Esophagus squamous epithelium (tissue), 5 donors: ENCODE measurements at places on chromosomes 6 and 20.

DNA sequence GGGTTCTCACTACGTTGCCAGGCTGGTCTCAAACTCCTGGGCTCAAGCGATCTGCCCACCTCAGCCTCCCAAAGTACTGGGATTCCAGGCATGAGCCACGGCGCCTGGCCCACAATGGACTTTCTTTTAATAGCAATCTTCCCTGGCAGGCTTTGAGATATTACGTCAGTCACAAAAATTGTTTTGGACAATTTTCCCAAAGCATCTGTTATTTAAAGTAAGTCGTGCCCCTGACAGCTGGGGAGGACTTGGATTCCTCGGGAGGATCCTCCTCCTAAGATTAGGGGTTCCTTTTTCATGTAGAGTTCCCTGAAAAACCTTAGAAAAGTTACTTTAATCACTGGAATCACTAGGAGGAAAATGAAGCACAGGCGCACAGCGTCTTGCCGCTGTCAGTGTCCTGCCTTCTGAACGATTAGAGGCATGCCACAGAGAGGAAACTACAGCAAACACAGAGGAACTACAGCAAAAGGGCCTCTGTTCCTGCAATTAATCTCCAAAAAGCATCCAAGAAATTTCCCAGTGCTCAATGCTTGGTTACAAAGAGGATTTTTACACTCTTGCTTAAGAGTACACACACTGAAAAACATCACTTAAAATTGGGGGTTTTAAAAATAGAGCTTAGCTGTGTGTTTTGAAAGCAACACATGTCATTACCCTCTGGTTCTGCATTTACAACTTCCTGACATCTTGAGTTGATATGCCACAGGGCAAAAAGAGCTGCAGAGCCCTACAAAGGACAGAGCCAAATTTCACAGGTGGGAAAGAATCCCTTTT, 4.5 kb downstream of the ACSS1 start:
- no peak for DNase-seq

DNA sequence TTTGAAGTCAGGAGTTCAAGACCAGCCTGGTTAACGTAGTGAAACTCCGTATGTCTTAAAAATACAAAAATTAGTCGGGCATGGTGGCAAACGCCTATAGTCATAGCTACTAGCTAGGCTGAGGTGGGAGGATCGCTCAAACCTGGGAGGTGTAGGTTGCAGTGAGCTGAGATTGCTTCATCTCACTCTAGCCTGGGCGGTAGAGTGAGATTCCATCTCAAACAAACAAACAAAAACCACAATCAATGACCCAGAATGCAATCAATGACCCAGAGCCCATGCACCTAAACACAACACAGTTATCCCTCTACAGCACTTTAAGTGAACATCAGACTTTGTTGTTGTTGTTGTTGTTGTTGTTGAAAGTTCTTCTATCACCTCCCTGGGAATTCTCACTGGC, 77.9 kb downstream of the MYB start:
- DNase-seq = no peak

GRCh38 chr20:10312111-10312510, 93.5 kb downstream of the SNAP25 start:
- DNase-seq = no peak

DNA sequence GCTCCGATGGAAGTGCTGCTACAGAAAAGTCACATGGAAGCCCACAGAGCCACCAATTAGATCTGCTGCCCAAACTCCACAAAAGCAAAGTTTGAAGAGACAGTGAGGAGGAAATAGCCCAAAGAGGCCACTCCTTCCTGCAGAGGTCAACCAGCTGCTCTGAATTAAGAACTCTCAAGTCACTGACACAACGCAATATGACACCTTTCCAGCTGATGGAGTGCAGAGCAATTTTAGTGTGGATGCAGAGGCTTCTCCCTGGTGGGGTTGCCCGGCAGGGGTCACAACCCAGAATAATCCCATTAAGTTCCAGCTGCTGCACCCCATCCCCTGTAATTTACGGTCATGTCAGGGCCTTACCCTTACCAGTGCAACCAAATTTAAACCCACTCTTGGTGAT, 361.9 kb upstream of the JARID2 start:
- DNase-seq = no peak

DNA sequence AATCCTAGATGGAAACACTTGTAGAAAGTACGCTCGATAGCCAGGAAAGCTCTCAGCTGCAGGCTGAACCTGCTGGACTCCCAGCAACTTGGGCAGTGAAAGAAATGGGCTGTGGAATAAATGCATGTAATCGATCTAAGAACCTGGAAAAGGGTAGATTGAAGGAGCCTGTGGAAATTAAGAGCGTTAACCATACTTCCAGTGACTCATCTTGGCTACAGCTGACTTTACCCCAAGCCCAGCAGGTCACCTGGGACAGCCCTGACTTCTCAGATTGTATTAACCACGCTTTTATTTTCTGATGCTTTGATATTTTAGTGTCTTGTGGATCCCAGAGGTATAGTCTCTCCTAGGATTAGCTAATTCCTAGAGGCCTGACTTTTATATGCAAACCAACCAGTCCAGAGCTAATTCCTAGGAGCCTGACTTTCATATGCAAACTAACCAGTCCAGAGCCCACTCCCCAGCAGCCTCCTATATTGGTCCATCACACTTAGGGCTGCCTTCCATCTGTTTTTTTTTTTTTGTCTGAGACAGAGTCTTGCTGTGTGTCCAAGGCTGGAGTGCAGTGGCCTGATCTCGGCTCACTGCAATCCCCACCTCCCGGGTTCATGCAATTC, 86.3 kb downstream of the GMPR start:
- no peak for DNase-seq

DNA sequence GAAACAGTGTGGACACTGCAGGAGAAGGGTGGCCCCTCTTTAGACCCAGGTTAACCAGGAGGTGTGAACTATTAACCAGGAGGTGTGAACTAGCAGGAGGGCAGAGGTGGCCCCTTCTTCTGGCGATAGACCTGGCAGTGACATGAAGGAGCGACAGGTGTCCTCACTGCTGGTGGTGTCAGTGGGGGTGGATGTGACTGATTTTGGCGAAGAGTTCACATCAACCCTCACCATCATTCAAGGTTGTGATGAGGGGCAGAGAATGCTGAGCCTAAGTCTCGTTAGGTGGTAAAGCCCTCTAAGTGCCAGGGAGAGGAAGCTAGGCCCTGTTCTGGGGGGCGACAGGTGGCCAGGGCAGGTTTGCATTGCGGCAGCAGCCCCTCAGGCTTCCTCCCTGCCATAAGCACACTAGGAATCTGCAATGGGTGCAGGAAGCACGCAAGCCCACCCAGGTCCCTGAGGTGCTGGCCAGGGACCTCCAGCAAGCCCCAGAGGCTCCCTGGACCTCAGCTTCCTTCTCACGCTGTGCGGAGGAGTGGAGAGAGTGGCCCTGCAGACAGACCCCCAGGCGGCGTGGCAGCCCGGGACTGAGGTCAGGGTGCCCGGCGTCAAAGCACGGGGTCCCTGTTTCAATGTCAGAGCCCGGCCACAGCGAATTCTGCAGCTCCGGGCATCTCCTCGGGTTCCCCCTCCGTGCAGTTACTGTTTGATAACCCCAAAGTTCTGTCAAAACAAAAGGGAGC, 13.7 kb downstream of the NPEPL1 start:
- DNase-seq = no peak

DNA sequence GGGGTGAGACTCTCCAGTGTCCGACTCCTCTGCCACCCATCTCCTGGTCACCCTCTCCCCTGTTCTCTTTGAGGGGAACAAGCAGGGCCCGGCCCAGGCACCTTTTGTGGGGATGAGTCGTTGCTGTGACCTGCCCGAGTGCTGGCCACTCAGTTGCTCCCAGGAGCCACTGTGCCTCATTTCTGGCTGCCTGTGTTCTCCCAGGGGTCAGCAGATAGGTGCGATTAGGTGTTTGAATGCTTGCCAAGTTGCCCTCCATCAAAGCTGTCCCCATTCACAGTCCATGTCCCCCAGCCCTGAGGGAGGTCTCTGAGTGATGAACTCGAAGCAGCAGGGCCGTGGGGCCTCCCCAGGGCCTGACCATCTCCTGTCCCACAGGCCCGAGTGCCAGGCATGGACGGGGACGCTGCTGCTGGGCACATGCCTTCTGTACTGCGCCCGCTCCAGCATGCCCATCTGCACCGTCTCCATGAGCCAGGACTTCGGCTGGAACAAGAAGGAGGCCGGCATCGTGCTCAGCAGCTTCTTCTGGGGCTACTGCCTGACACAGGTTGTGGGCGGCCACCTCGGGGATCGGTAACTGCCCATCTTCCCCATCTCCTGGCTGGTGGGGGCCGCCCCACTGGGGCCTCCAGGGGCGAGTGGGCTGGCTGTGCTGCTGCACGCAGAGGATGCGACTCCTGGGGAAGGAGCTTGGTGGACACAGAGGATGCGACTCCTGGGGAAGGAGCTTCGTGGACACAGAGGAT, 4.1 kb downstream of the SLC17A9 start:
- no peak for DNase-seq

DNA sequence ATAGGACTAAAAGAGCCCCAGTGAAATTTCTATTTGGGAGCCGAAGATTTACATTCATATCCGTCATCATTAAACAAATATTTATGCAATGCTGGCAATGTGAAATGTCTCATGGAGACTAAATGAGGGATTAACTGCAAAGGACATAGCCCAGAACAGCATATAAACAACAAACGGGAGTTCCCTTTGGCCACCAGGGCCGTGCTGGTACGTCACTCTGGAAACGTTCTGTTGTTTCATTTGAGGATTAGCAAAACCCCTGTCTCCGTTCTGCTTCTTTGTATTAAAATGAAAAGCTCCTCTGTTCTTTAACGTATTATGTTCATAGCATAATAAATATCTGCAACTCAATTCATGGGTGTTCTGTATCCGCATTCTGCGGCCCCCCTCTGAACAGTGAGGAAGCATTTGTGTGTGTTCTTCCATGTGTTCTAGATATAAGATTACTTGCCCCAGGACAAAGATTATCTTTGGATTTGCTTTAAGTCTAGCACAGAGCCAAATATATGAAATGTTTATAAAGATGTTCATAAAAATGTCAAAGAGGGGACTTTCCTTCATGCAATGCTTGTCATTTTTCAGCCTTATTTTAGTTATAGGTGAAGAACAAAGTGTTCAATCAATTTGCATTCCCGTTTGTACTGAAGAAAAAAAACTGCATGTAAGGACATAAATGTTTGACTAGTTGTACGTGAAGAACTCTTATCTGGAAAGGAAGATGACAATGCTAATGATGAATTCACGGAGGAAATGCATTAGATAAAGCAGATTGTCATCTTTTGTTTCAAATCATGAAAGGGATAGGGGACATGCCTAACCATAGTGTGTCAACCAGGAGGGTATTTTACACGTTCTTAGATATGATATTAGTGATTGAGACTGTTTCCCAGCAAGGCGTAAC, 90.0 kb upstream of the TNFAIP3 start:
- no peak for DNase-seq

GRCh38 chr20:36815454-36816091, 42.0 kb upstream of the DSN1 start:
- no peak for DNase-seq

- no peak for DNase-seq
These were observed 9.4 kb downstream of the PCK1 start for GRCh38 chr20:57570145-57570850.

DNA sequence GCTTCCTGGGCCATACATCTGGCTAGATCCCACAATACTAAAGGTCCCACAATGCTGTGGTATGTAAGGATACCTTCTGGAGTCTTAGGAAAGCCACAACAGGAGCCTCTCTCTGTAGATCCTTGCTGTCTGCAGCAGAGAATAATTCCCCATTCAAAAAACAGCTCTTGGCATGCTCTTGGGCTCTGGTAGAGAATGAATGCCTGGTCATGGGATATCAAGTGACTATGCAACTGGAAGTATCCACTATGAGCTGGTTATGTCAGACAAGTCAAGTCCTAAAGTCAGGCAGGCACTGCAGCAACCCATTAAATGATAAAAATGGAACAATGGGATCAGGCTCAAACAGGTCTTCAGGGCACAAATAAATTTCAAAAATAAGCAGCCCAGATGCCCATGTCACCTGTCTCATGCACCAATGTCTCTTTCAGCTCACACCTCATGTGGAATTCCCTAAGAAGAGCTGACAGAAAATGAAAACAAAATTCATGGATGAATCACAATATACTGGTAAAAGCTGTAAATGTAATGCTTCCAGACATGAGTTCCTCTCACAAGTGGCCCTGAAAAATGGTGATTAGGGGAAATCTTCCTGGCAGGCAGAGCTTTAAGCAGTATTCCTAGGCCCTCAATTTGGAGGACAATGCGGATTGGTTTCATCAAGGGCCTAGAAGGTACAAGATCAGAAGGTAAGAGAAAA, 4.3 kb downstream of the AK9 start:
- DNase-seq = no peak

DNA sequence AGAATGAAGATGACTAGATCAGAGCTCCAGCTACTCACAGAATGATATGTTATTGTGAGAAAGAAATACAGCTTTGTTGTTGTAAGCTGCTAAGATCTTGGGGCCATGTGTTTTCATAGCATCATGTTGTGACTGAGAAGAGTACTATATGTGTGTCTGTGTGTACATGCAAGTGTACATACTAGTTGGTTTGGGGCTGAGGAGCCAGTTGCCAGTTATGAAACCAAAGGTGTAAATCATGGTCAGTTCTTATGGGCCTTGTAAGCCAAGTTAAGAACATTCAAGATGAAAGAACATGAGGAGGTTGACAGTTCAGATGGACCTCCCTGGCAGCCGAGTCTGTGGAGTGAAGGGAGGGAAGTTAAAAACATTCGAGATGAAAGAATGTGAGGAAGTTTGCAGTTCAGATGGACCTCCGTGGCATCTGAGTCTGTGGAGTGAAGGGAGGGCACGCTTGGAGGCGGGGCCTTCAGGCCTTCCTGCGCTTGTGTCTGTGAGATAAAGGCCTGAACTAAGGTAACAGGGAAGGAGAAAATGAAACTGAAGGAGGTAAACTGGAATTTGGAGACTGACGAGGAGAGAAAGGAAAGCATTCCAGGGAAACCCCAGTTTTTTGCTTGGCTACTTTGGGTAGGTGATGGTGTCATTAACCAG, 13.9 kb downstream of the AFDN start:
- no peak for DNase-seq

DNA sequence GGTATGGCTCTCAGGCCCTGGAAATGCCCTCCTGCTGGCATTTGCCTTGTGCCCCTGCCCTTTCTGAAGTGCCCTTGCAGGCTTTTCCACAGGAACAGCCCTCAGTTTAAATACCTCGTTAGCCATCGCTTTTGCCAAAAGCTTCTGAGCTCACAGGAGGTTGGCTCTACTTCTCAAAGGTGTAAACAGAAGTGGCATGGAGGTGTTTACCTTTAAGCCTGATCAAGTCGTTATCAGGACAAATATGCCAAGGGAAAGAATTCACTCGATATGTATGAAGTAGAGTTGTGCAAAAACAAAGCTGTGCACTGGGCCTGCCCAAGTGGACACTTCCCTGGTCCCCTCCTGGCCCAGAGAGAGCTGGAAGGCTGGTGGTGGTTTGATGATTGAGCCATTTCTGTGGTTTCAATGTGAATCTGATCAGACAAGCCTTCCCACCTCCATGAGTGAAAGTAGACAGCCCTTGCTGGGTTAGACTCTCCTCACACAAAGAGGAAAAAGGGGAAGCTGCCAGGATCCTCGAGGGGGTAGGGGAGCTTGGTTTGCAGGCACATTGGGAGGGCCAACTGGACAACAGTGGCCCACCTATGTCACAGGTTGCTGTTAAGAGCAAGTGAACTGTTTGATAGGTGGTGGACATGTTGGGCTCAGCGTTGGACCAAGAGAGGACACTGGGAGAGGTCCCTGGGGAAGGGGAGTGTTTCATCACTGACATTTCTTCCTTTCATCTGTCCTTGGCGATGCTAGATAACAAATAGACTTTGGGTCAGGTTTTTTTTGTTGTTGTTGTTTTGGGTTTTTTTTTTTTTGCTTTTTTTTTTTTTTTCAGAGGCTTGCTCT, 98.7 kb downstream of the ZDHHC14 start:
- no peak for DNase-seq

- DNase-seq = no peak
These were observed 210.3 kb upstream of the FERMT1 start for GRCh38 chr20:6333110-6333509.
